ENCODE measurements at places on chromosomes 5 and 9. TPM values are rescaled to one million over a fixed set of nuclear protein-coding genes. Genes with fewer than 3 reads are reported as not detected.

- H3K4me1 ChIP-seq, result no peaks in the 10 kb centered on the region
- DNase-seq, result no peak
- H3K27ac ChIP-seq, result no peak overlapping the region
- H3K36me3 ChIP-seq, result no peaks in the 10 kb centered on the region
- H3K27me3 ChIP-seq, result no peaks in the 10 kb centered on the region
Measured at GRCh38 chr9:11871852-11872251, 821.3 kb upstream of the TYRP1 start.

- H3K4me3 ChIP-seq, result no peak overlapping the region
- peaks cover 16% of the 10 kb centered on the region for H3K4me1 ChIP-seq
- H3K27me3 ChIP-seq, result no peaks in the 10 kb centered on the region
- no peak overlapping the region for H3K27ac ChIP-seq
Measured at GRCh38 chr9:20466328-20467008, 155.8 kb downstream of the MLLT3 start.

DNA sequence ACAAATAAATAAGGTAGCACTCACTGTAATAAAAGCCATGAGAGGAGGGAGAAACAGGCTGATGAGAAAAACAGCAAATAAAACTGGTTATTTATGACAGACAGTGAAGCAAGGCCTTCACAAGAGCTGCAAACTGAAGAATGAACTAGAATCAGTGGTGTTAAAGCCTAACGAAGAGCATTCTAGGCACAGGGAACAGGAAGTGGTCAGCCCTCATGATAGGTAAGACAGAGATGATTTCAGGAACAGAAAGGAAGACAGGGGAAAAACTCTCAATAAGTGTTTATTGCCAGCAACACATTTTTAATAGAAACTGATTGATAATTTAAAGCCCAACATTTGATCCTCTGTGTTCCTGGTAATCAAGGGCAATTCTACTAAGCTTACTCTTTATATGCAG is 124.5 kb downstream of the EDIL3 start:
- no peak overlapping the region for H3K4me3 ChIP-seq
- no peaks in the 10 kb centered on the region for H3K36me3 ChIP-seq
- no peaks in the 10 kb centered on the region for H3K4me1 ChIP-seq
- H3K27ac ChIP-seq, result no peak overlapping the region
- DNase-seq, result no peak
- no peaks in the 10 kb centered on the region for H3K27me3 ChIP-seq

- no peak overlapping the region for H3K27ac ChIP-seq
- H3K4me3 ChIP-seq, result no peak overlapping the region
- peaks cover 35% of the 10 kb centered on the region for H3K36me3 ChIP-seq
- DNase-seq, result no peak
Measured at GRCh38 chr9:135951889-135952663, 9.1 kb downstream of the UBAC1 start.

- no peak overlapping the region for H3K4me3 ChIP-seq
- H3K27ac ChIP-seq, result no peak overlapping the region
- H3K36me3 ChIP-seq, result peaks cover 22% of the 10 kb centered on the region
Measured at GRCh38 chr5:179852993-179853547, 5.5 kb downstream of the MRNIP start.

DNA sequence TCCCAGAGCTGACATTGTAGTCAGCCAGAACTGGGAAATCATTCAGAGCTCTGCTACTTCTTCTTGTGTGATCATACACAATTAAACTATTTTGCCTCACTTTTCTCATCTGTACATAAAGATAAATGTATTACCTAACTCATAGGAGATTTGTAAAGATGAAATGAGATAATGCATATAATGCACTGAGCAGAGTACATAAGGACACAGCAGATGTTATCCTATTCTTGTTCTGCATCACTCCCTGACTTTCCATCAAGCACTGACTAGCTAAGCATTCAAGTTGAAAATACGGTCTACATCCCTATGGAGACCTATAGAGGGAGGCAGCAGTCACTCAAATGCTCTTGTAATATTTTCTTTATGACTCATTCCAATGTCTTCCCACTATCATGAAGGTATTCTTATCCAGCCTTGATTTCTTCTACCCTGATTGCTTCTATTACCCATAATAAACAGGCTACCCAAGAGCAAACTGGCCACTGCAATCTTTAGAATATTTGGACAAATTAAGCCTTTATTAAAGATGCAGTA is 16.3 kb upstream of the PRR16 start:
- no peaks in the 10 kb centered on the region for H3K36me3 ChIP-seq
- no peak overlapping the region for H3K4me3 ChIP-seq
- H3K4me1 ChIP-seq, result no peaks in the 10 kb centered on the region
- no peaks in the 10 kb centered on the region for H3K27me3 ChIP-seq
- H3K27ac ChIP-seq, result no peak overlapping the region
- DNase-seq, result no peak

- peaks cover 21% of the 10 kb centered on the region for H3K27me3 ChIP-seq
- no peak overlapping the region for H3K4me3 ChIP-seq
- no peaks in the 10 kb centered on the region for H3K36me3 ChIP-seq
- DNase-seq, result no peak
Measured at GRCh38 chr5:100761192-100761591, 141.9 kb downstream of the ST8SIA4 start.

GRCh38 chr9:96040591-96041461 is 165.3 kb downstream of the ERCC6L2 start:
- peaks cover 12% of the 10 kb centered on the region for H3K36me3 ChIP-seq
- H3K4me3 ChIP-seq, result no peak overlapping the region
- no peaks in the 10 kb centered on the region for H3K4me1 ChIP-seq
- peaks cover 2% of the 10 kb centered on the region for H3K27me3 ChIP-seq
- H3K27ac ChIP-seq, result no peak overlapping the region

DNA sequence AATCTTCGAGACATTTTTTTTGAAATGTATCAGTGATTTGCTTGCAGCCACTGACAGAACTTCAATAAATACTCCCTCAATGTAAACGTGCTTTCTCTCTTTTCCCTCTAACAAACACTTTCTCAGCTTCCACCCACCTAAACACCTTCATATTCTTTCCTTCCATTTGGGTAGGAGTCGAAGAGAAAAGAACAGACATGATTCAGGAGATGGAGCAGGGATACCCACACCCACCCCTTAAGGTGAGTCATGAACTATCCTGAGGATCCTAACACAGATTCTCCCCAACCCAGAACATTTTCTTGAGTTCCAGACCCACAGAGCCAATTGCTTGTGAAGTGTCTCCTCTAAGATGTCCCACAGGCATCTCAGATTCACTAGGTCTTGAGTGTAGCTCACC is 488.8 kb downstream of the CDK5RAP2 start:
- H3K4me1 ChIP-seq, result no peaks in the 10 kb centered on the region
- no peak for DNase-seq
- no peaks in the 10 kb centered on the region for H3K36me3 ChIP-seq
- H3K27ac ChIP-seq, result no peak overlapping the region
- no peak overlapping the region for H3K4me3 ChIP-seq

- H3K4me1 ChIP-seq, result peaks cover 8% of the 10 kb centered on the region
- no peak overlapping the region for H3K27ac ChIP-seq
- DNase-seq, result peak; percentile 78
- peaks cover 51% of the 10 kb centered on the region for H3K27me3 ChIP-seq
- no peak overlapping the region for H3K4me3 ChIP-seq
Measured at GRCh38 chr5:144203750-144204596, 33.3 kb downstream of the KCTD16 start.

DNA sequence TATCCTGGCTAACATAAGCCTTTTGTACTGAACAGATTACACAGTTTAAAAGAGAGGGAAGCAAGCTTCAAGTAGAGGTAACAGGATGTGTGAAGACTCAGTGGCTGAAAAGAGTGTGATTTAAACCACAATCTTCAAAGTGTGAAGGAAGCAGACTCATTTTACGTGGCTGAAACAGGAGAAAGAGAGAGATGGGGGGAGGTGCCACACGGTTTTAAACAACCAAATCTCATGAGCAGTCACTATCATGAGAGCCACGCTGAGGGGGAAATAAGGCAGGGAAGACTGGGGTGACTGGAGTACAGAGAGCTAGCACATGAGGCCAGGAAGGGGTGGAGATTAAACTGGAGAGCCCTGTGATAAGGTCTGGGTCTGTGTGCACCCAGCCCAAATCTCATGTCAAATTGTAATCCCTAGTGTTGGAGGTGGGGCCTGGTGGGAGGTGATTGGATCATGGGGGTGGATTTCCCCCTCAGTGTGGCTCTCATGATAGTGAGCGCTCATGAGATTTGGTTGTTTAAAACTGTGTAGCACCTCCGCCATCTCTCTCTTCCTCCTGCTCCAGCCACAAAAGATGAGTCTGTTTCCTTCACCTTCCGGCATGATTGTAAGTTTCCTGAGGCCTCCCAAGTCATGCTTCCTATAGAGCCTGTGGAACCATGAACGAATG is 318.6 kb upstream of the CD180 start:
- DNase-seq, result peak; percentile 83
- peak overlapping the region; percentile 61 for H3K4me3 ChIP-seq
- peak overlapping the region; percentile 26 for H3K27ac ChIP-seq
- H3K27me3 ChIP-seq, result peaks cover 3% of the 10 kb centered on the region
- no peaks in the 10 kb centered on the region for H3K36me3 ChIP-seq
- H3K4me1 ChIP-seq, result peaks cover 37% of the 10 kb centered on the region

DNA sequence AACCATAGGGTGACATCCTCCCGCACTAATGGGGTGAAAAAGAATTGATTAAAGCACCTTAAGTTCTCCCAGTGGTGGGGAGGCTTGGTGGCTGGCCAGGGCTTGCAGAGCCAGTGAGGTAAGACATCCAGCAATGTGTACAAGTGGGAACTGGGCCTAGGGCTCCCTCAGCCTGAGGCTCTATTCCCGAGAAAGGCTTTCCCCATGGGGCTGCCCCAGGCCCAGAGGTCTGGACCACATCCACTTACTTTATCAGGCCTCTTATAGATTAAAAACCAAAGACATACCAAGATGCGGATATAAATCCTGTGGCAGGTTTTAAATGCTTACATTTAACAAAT is 35.3 kb downstream of the C5orf15 start:
- H3K27ac ChIP-seq, result peak overlapping the region; percentile 83
- DNase-seq, result no peak
- no peaks in the 10 kb centered on the region for H3K27me3 ChIP-seq
- H3K4me3 ChIP-seq, result no peak overlapping the region
- H3K4me1 ChIP-seq, result peaks cover 52% of the 10 kb centered on the region
- no peaks in the 10 kb centered on the region for H3K36me3 ChIP-seq

DNA sequence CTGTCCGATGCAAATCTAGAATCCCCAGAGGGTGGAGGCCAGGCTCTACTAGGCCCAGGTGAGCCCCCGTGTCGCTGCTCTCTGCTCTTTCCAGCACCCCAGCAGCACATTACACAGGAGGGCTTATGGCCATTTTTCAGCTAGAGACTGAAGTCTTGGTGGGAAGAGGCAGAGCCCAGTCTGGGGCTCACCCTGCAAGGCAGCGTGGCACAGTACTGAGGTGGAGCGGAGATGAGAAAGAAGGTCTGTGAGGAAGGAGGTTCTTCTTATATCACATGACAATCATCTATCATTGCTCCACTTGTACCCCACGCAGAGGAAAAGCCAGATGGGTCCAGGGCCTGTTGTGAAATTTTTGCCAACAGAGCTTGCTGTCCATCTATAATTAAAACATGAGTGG is 10.0 kb upstream of the KIF12 start:
- H3K4me1 ChIP-seq, result no peaks in the 10 kb centered on the region
- H3K27ac ChIP-seq, result no peak overlapping the region
- DNase-seq, result no peak

DNA sequence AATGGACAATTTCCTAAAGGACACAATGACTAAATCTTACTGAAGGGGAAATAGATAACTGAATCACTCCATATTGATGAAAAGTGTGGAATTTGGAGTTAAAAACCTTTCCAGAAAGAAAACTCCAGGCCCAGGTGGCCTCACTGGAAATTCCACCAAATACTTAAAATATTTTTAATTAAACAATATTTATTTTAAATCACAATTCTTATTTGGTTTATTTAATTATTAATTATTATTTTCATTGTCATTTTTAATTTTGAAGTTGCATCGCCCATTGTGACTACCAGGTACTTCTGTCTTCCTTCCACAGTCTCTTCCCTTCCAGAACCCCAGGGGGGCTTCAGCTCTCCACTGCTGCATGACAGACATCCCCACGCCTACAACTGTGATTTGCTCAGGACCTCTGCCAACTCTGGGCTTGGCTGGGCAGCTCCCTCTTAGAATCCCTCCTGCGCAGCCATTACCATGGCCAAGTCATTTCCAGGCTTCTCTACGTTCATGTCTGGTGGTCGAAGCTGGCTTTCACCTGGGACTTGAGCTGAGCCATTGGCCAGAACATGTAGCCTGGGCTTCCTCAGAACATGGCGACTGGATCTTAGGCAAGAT is 16.4 kb upstream of the GADD45G start:
- no peak overlapping the region for H3K4me3 ChIP-seq
- no peak overlapping the region for H3K27ac ChIP-seq
- H3K36me3 ChIP-seq, result no peaks in the 10 kb centered on the region

Gene DOLPP1
- total RNA-seq, result 24.8 TPM

Gene RIMOC1
- 29.6 TPM for total RNA-seq
